ENCODE measurements at places on chromosomes 5 and 9. TPM values are rescaled to one million over a fixed set of nuclear protein-coding genes. Genes with fewer than 3 reads are reported as not detected.
A peak's percentile ranks its signal among the peaks of the same experiment; 100 is the strongest.

GRCh38 chr5:169354263-169354662 is 53.3 kb upstream of the SLIT3 start:
- DNase-seq = no peak

DNA sequence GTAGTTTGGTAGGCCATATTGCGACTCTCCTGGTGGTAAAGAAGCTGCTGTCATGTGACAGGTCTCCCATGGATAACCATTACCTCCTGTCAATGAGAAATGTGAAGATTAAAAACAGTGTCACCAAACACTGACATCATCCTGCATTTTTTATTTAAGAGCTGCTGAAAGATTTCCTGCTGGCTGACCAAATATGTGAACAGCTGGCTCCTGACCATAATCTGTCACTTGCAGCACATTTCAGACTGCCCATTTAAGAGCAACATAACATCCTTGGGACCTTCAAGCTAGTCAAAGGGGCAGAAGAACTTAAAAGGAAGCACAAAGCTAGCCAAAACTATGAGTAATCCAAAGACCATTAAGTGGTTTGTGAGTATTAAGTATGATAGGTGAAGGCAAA is 288.0 kb downstream of the IZUMO3 start:
- DNase-seq = no peak

DNA sequence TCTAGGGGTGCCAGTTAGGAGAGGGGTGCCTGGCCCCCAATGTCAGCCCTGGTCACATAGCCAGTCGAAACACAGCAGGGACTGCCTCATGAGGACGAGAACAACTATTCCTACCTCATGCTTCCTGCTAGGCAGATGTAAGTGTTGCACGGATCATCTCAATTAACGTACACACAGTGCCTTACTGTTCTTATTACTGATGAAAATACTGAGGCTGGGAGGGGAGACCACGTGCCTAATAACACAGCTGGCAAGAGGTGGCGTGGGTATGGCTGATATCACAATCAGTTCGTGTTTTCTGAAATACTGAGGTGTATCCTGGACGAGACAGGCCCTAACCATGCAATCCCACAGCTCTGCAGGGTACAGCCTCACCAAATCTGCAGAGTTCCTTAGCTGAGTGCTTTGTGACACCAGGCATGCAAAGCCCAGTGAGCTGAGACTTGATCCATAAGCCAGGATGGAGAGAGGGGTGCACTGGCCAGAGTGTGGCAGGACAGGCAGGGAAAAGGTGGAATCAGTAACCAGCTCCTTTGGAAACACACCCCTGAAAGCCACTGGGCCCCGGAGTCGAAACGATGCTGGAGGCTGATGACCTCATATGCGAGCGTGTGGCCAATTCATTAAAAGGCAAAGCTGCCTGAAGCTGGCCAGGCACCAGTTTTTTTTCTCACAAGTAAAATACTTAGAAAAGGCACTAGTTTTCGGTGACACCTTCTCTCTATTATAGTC is 63.9 kb downstream of the PRRT1B start:
- DNase-seq = peak; percentile 34

- no peak for DNase-seq
These were observed 93.1 kb upstream of the TMED7 start for GRCh38 chr5:115718927-115719326.

- peak; percentile 37 for DNase-seq
These were observed 1.1 kb upstream of the GNPDA1 start for GRCh38 chr5:142013734-142014521.

GRCh38 chr9:125630436-125630835 is 76.6 kb downstream of the MAPKAP1 start:
- DNase-seq = no peak

C7 gene
- total RNA-seq = 59.9 TPM

- peak; percentile 31 for DNase-seq
These were observed 1.7 kb upstream of the KLHL3 start for GRCh38 chr5:137737349-137738131.

AFF4 gene
- 74.7 TPM for total RNA-seq

MEIKIN gene
- not detected for total RNA-seq

DNA sequence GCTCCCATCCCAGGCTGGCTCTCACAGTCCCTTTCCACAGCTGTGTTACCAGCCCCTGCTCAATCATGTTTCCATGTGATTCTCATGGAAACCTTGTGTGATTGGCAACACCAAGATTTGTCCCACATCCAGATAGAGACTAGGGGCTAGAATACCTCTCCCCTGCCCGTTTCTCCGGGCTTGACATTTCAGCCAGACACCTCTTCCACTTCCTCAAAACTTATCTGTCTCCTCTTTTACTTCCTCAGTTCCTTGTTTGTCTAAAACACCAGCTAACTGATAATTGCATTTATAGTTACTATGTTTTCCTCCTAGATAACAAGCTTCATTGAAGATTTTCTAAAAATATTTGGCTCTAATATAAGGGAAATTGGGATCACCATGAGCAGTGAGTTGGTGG is 16.6 kb upstream of the KCNMB1 start:
- DNase-seq = no peak

DNA sequence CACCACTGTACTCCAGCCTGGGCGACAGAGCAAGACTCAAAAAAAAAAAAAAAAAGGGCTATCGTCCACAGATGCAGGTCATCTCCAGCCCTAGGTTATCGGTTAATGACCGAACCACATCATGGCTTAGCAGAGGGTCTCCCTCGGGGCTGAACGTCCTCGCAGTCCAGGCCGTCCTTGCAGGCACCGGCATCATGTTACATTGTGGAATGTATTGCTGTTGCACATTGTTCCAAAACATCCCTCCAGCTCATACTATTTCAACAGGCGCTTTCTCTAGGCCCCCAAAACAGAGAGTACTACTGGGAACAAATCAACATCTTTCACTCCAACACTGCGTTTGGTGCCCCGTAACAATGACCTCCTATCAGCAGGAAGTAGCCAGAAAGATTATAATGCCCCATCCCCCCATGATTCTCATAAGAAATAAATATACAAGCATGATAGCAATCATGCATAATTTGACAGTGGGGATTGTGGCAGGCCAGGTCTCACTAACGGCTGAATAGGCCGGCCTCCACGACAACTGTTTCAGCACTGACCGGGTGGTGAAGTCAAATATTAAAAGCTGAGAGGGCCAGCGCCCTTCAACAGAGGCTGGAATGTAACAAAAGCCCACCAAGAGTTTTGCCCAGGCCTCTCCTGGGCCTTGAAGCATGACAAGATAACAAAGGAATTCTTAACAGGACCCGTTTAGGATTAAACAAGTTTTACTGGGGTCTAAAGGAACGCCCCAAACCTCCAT is 1.1 kb upstream of the LCN9 start:
- DNase-seq = no peak

JAK2 gene
- total RNA-seq = 17.2 TPM

DNA sequence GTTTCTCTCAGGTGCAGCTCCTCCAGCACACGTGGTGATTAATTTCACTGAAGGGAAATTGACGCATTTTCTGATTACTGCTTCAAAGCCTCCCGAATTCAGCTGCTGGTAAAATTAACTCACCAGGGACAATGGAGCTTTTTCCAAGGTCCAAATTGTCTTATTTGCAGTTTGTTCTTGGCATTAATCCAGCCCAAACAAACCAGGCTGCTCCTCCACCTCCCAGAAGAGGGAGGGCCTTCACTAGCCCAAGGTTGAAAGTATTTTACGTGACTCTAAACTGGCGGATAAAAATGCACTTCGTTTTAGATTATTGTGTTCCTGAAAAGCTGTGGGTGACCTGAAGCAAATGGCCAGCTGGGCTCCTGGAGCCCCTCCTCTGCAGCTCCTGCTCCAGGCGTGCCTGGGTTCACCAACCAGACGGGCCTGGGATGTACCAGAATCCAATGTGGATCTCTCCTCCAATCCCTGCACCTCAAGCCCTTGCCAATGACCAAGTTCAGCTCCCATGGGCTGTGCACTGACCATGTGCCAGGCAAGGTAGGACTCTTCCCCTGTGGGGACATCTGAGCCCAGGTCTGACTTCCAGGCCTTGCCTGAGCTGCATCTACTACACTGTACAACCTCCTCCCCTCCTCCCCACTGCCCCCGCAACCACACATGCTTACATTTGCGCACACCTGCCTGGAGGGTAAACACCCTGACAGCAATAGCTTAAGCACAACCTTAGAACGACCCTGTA is 193.4 kb downstream of the CDK5RAP2 start:
- no peak for DNase-seq

DNA sequence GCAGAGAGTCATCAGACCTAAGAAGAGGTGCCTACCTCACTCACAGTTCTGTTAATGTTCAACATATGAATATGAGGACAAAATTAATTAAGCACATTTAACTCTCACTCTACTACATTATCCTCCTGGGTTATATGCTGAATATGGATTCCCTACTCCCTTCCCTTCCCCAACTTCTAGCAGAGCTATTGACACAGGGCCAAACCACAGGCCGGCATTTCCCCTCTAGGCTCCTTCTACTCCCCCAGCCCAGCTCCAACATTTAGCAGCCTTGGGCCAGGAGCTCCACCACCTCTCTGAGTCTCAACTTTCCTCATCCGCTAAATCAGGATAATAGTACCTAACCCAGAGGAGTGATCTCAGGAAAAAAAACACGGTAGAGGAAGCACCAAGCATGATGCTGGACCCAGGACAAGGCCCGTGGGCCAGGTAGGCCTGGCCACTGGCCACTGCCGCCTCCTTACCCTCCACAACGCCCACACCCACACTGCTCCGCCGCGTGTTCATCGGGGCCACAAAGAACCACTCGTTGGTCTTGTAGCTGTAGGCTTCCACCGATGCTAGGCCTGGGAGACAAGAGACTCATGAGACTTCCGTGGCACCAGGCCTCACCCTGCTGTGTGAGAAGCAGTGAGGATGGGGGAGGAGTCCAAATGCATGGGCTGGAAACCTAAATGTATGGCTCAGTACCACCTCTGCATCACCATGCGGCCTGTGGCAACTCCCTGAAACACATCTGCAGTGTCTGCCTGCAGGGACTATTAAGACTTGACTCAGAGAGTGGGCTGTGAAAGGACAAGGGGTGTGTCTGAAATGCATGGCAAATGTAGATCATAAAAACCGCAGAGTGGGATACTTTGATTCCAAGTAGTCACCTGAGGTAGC is 98.8 kb downstream of the KLHL3 start:
- no peak for DNase-seq

GMCL2 gene
- total RNA-seq = not detected

ALDH1A1 gene
- total RNA-seq = 91.0 TPM

DNA sequence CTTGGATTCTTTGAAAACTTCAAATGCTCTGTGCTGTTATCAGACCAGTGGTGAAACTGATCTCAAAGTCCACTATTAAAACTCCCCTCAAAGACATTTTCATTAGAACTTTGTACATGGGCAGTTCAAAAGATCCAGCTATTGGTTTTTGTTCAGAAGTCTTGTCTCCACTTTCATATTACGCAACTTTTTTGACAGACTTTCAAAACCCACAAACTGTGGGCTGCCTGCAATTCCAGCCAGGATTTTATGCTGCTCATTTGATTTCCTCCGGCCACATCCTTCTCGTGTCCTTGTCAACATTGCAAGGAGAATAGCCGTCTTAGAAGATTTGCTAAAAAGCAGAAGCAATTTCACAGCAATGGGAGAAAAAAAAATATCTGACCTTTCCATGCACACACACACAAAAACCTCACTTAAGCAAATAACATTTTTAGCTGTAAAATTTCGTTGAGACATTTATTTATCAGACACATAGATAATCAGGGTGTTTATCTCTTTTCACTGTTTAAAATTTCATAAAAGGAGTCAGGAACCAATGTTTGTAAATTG is 1990.5 kb downstream of the MAT2B start:
- no peak for DNase-seq

- DNase-seq = no peak
These were observed 138.7 kb downstream of the ENC1 start for GRCh38 chr5:74501674-74502478.

DNA sequence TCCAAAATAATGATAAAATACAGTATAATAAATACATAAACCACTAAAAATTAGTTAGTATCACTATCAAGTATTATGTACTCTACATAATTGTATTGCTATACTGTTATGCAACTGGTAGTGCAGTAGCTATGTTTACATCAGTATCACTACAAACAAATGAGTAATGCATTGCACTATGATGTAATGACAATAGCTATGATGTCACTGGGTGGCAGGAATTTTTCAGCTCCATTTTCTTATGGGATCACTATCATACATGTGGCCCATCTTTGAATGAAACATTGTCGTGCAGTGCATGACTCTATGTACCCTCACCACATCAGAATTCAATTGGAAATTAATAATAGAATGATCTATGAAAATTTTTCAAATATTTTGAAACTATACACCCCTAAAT is 201.3 kb downstream of the MPDZ start:
- no peak for DNase-seq

- no peak for DNase-seq
These were observed 302.4 kb downstream of the NR3C1 start for GRCh38 chr5:143101121-143101520.

DNA sequence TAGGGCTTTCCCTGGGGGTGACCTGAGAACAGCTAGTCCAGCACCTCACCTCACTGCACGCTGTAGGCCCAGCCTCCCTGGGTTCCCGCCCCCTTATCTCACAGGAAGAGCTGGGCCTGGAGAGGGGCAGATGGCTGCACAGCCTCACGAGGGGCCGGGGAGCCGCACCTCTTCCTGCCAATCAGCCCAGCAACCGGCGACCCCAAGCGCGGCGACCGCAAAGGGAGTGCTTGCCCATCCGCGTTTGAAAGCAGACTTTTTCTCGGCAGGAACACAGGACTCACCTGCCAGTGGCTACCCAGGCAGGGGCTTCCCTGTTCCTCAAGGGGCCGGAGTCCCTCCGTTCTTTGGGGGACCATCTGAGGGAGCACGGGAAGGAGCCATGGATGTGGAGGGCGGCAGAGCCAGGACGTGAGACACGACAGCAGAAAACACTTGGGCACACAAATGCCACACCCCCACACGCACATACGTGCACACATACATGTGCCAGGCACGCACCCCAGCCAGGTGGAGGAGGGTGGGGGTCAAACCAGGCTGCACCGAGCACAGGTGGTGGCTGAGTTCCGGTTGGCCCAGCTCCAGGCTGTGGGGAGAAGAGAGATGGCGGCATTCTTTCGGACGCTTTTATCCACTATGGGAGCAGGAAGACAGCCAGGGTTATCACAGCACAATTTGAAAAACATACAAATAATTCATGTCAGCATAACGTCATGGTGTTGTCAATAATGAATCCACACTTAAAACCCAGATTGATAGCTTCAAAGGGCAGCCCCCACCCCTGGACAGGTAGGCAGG is 11.3 kb downstream of the TMEM250 start:
- peak; percentile 89 for DNase-seq

GRCh38 chr5:67165526-67166459 is 30.8 kb downstream of the CD180 start:
- peak; percentile 86 for DNase-seq

DNA sequence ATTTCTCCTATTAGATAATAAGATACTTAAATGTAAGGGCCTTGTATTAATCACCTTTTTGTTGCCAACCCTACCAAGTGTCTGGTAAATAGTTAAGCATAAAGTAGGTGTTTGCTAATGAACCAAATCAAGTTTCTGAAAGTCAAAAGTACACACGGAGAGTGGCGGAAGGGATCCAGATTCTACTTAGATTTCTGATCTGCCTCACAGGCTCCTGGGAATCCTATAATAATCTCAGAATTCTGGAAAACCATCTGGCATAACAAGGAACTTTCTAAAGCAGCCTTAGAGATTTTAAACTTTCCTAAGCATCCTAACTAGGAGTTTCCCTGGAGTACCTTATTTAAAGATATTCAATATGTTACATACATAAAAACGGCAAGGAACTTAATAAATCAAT is 363.2 kb upstream of the SMC2 start:
- no peak for DNase-seq

GABRA1 gene
- total RNA-seq = not detected

- no peak for DNase-seq
These were observed 502.8 kb upstream of the PAPPA start for GRCh38 chr9:115650768-115651167.

GRCh38 chr5:90940227-90940995 is 381.8 kb downstream of the ADGRV1 start:
- peak; percentile 58 for DNase-seq

CTNND2 gene
- 0.95 TPM for total RNA-seq
